Neural progenitor cell (in vitro differentiated cells): ENCODE measurements at places on chromosomes 11 and 22. TPM values are rescaled to one million over a fixed set of nuclear protein-coding genes. Genes with fewer than 3 reads are reported as not detected.

KLHDC7B gene
- total RNA-seq, result not detected in 2 replicates

GSTT4 gene
- total RNA-seq, result not detected in 2 replicates

PRODH gene
- 9.3 and 18.8 TPM in 2 replicates for total RNA-seq

- DNase-seq, result no peak
- H3K4me1 ChIP-seq, result peaks cover 3% of the 10 kb centered on the region
- H3K27ac ChIP-seq, result no peak overlapping the region
- no peak overlapping the region for H3K4me3 ChIP-seq
Measured at GRCh38 chr11:130144141-130144540, 15.4 kb upstream of the ST14 start.

DNA sequence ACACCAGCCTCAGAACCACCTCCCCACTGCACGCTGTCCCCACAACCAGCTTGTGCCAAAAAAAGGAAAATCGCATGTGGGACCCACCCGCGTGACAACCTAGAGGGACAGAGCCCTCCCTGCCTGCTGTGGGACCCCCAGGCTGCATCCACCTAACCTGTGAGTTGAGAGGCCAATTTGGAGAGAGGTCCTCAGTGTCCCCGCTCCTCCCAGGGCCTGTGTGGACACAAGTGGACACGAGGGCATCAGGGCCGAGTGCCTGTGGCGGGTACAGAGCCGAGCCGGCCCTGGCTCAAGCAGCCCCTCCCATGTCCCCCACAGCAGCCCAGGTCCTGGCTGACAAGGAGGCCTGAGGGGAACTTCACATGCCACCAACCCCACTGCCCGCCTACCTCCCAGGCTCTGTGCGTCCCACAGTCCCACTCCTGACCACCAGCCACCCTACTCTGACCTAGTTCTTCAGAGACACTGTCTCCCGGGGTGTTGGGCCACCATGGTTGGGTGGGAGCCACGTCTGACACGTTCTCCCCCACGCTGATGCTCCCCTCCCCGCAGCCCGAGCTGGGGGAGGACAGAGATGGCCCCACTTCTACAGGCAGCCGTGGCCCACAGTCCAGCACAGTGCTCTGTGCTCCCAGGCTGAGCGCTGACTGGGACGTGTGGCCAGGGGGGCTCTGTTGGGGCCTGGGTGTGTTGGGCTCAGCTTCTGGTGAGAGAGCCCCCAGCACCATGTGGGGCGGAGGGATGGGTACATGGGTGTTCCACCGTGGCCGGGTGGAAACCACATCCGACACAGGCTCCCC lies 19.2 kb downstream of the SELENOO start:
- no peaks in the 10 kb centered on the region for H3K36me3 ChIP-seq
- no peaks in the 10 kb centered on the region for H3K4me1 ChIP-seq
- H3K27me3 ChIP-seq, result no peaks in the 10 kb centered on the region
- DNase-seq, result no peak
- H3K4me3 ChIP-seq, result no peak overlapping the region
- H3K27ac ChIP-seq, result no peak overlapping the region

DNA sequence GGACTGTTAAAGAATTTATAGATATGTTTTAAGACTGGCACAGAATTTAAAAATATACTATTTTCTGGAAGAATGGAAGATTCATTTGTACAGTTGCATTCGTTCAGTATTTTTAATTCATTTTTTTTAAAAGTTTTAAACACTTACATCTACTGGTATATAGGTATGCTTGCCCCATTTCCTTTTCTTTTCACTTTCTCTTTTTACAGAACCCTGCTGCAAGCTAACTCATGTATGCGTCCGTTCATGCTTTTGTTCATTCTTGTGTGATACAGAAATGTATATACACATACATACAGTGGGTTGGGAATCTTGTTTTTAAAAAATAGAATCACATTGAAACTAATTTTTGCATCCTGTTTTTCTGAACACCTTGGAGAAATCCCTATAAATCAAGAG lies 31.0 kb downstream of the PACS1 start:
- H3K4me3 ChIP-seq, result no peak overlapping the region
- DNase-seq, result no peak
- no peak overlapping the region for H3K27ac ChIP-seq

ARFGAP3 gene
- 41.3 and 53.9 TPM in 2 replicates for total RNA-seq

GAL3ST3 gene
- total RNA-seq, result 8.5 and 35.9 TPM in 2 replicates

DNA sequence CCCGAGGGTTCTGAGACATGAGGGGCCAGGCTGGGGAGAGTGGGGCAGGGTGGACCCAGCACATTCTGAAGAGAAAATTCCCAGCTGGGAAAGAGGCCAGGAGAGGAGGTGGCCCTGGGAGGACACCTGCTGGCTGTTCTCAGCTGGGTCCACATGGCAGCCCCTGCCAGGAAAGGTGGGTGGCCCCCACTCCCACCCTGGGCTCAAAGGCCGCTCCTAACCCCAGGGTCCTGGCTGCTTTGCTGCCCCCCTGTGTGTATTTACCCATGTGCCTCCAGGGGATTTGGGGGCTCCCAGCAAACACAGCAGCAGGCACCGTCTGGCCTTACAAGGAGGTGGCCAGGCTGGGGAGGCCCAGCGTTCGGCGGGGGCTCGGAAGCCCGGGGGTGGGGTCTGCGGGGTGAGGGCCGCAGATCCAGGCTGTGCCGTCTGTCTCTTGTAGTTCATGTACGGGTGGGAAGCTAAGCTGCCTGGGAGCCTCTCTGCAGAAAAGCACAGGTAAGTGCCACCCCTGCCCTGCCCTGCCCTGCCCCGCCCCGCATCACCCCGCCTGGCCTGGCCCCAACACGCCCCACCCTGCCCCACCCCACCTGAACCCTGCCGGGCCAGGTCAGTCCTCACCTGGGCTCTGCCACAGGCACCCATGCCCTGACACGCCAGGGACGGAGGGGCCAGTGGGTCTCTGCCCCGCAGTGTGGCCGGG lies 10.6 kb downstream of the MUC5B start:
- no peaks in the 10 kb centered on the region for H3K27me3 ChIP-seq
- no peak overlapping the region for H3K4me3 ChIP-seq
- no peaks in the 10 kb centered on the region for H3K36me3 ChIP-seq

DSCAML1 gene
- 0.06 TPM in 2 replicates for total RNA-seq

DNA sequence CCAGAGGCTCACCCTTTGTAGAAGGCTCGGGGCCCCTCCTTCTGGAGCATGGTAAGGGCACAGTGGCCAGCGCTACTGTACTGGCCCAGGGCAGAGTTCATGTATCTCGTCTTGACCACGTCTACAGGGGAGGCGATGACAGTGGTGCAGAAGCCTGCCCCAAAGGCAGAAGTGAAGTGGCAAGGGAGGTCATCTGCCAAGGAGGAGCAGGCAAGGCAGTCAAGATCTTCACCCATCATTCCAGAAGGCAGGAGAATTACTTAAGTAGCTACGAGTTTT lies 7.2 kb downstream of the UCP2 start:
- H3K4me3 ChIP-seq, result no peak overlapping the region
- H3K36me3 ChIP-seq, result peaks cover 4% of the 10 kb centered on the region
- H3K27ac ChIP-seq, result no peak overlapping the region
- no peak for DNase-seq
- H3K27me3 ChIP-seq, result no peaks in the 10 kb centered on the region

GRCh38 chr11:102317768-102318103 lies 452 bp downstream of the BIRC3 start:
- DNase-seq, result no peak
- H3K4me3 ChIP-seq, result peak overlapping the region; percentile 42
- no peaks in the 10 kb centered on the region for H3K4me1 ChIP-seq
- peaks cover 12% of the 10 kb centered on the region for H3K27me3 ChIP-seq

C11orf71 gene
- 6.6 and 6.8 TPM in 2 replicates for total RNA-seq

- DNase-seq, result no peak
- peaks cover 2% of the 10 kb centered on the region for H3K4me1 ChIP-seq
- H3K27me3 ChIP-seq, result no peaks in the 10 kb centered on the region
- no peak overlapping the region for H3K4me3 ChIP-seq
Measured at GRCh38 chr22:31271485-31271884, 20.8 kb downstream of the PIK3IP1 start.
